ENCODE measurements at places on chromosomes 11 and 22. TPM values are rescaled to one million over a fixed set of nuclear protein-coding genes. Genes with fewer than 3 reads are reported as not detected.

The OR51T1 gene
- not detected for total RNA-seq

The ZP1 gene
- 1.6 TPM for total RNA-seq

The CADM1 gene
- 26.3 TPM for total RNA-seq

The SLC22A8 gene
- total RNA-seq, result not detected

The LIF gene
- total RNA-seq, result 0.90 TPM

The GALNT18 gene
- 7.9 TPM for total RNA-seq

The SPDYC gene
- total RNA-seq, result not detected

The OR9I1 gene
- total RNA-seq, result not detected

The SMIM38 gene
- 0.24 TPM for total RNA-seq

The LRP4 gene
- 1.8 TPM for total RNA-seq

The MCAT gene
- total RNA-seq, result 11.7 TPM

The TRABD gene
- 31.1 TPM for total RNA-seq

The SERPING1 gene
- 9.8 TPM for total RNA-seq

The ME3 gene
- total RNA-seq, result 10.1 TPM

The UBE2L3 gene
- total RNA-seq, result 39.4 TPM

The SGSM1 gene
- 0.38 TPM for total RNA-seq

The CCDC89 gene
- total RNA-seq, result 0.66 TPM

The HEPN1 gene
- total RNA-seq, result not detected

The FXYD2 gene
- 78.9 TPM for total RNA-seq

The TUBA8 gene
- total RNA-seq, result 0.57 TPM

The TRIM6 gene
- 1.7 TPM for total RNA-seq

The TMEM132A gene
- 4.6 TPM for total RNA-seq

The PHETA2 gene
- total RNA-seq, result 5.1 TPM

The RAPSN gene
- total RNA-seq, result 0.42 TPM

The ABCG4 gene
- 0.28 TPM for total RNA-seq

The MS4A15 gene
- total RNA-seq, result not detected

The ZNF143 gene
- total RNA-seq, result 36.6 TPM

The ADAMTS8 gene
- total RNA-seq, result 0.14 TPM

The MFNG gene
- 56.4 TPM for total RNA-seq

The TESMIN gene
- 2.0 TPM for total RNA-seq

The NDUFA6 gene
- total RNA-seq, result 99.7 TPM

The PACS1 gene
- total RNA-seq, result 9.2 TPM

The POTEH gene
- total RNA-seq, result not detected

The PRRG4 gene
- total RNA-seq, result 3.1 TPM

The CSF2RB gene
- total RNA-seq, result 8.5 TPM

The AIFM3 gene
- total RNA-seq, result 0.57 TPM

The ZFTA gene
- 15.7 TPM for total RNA-seq

The AP5B1 gene
- 5.3 TPM for total RNA-seq

The IFTAP gene
- total RNA-seq, result 22.5 TPM

The ALDH3B1 gene
- total RNA-seq, result 1.3 TPM

The APOL1 gene
- 14.2 TPM for total RNA-seq

The NOX4 gene
- 0.80 TPM for total RNA-seq

The OR4C16 gene
- total RNA-seq, result not detected

The MS4A1 gene
- 27.5 TPM for total RNA-seq

The KRTAP5-10 gene
- total RNA-seq, result not detected

The CLCF1 gene
- total RNA-seq, result 0.19 TPM

The TMEM45B gene
- 0.38 TPM for total RNA-seq

The SHISA8 gene
- total RNA-seq, result 0.19 TPM

The OR52L1 gene
- not detected for total RNA-seq

The IGSF9B gene
- total RNA-seq, result 1.8 TPM

The SCUBE2 gene
- total RNA-seq, result 2.1 TPM

The P2RY6 gene
- total RNA-seq, result 1.3 TPM

The RNASEH2C gene
- 85.9 TPM for total RNA-seq

The SLC7A4 gene
- 0.19 TPM for total RNA-seq

The PNPLA3 gene
- 0.09 TPM for total RNA-seq

The ART1 gene
- total RNA-seq, result not detected

The CYB561A3 gene
- total RNA-seq, result 16.0 TPM

Data from thymus (tissue), 14 donors.